ENCODE measurements at places on chromosomes 6 and 20.

- no peak for DNase-seq
Measured at GRCh38 chr6:15016813-15017212, 229.1 kb upstream of the JARID2 start.

DNA sequence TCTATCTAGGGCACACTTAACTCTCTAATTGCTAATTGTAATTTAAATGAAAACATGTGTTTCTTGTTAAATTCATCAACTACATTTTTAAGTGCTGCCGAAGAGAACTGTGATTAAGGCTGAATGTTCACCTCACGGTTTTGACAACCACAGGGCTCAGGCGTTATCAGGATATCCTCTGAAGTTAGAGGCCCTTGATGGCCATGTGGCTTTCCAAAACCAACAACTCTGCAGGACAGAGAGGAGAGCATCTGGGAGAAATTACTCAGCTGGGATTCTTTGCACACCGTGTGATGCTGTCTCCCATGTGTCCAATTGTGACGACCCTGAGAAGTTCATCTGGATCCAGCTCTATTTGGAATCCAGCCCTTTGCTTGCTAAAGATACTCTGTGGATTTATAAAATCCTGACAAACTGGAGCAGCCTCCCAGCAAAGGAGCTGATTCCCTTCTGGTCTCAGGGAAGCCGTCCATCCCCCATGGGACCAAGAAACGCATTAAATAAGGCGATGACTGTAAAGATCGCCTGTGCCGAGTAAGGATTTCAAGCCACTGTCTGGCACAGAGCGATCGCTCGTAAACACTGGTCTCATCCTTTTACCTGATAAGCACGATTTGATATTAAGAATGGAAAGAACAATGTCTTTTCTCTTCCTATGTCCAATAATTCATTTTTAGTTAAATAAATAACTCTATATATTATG is 401.1 kb downstream of the CD83 start:
- no peak for DNase-seq

GRCh38 chr20:9022376-9022775 is 46.5 kb upstream of the PLCB4 start:
- no peak for DNase-seq

GRCh38 chr20:11331096-11331495 is 586.6 kb upstream of the BTBD3 start:
- DNase-seq, result no peak

All from kidney glomerular epithelial cell (primary cell).